HCT116 (cell line): ENCODE measurements at places on chromosomes 16 and 17. TPM values are rescaled to one million over a fixed set of nuclear protein-coding genes. Genes with fewer than 3 reads are reported as not detected.

DNAI2 gene
- total RNA-seq = not detected

GRCh38 chr17:28540231-28540630 lies 12.2 kb downstream of the UNC119 start:
- no peak overlapping the region for H3K27ac ChIP-seq
- H3K4me3 ChIP-seq = no peak overlapping the region
- no peaks in the 10 kb centered on the region for H3K36me3 ChIP-seq
- no peak for DNase-seq

GRCh38 chr17:43588664-43589435 lies 42.7 kb upstream of the ETV4 start:
- DNase-seq = no peak
- no peaks in the 10 kb centered on the region for H3K27me3 ChIP-seq
- no peaks in the 10 kb centered on the region for H3K36me3 ChIP-seq
- H3K4me1 ChIP-seq = no peaks in the 10 kb centered on the region
- no peak overlapping the region for H3K27ac ChIP-seq

GRCh38 chr17:71444078-71444477 lies 676.7 kb upstream of the SOX9 start:
- H3K36me3 ChIP-seq = no peaks in the 10 kb centered on the region
- no peak overlapping the region for H3K27ac ChIP-seq
- no peak overlapping the region for H3K4me3 ChIP-seq
- no peaks in the 10 kb centered on the region for H3K27me3 ChIP-seq
- peaks cover 27% of the 10 kb centered on the region for H3K4me1 ChIP-seq

GPR142 gene
- total RNA-seq = not detected

OSGIN1 gene
- 19.8 TPM for total RNA-seq

DNA sequence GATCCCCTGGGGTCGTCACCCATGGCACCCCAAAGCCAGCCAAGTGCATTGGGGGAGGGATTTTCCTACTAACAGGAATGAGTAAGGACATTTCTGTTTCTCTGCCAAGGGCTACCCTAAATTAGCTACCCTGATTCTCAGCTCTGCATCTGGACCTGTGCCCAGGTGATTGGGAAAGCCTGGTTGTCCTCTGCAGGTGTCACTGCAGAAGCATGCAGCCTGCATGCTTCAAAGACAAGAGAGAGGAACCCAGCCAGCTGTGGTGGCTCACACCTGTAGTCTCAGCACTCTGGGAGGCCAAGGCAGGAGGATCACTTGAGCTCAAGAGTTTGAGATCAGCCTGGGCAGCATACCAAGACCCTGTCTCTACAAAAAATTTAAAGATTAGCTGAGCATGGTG lies 19.6 kb downstream of the BEAN1 start:
- H3K27me3 ChIP-seq = peaks cover 8% of the 10 kb centered on the region; the same call in 1 of the 2 replicates
- H3K36me3 ChIP-seq = no peaks in the 10 kb centered on the region
- no peak overlapping the region for H3K27ac ChIP-seq
- H3K4me3 ChIP-seq = no peak overlapping the region
- H3K4me1 ChIP-seq = 0 out of 2 replicates have a peak, but pooled peaks cover 5% of the 10 kb centered on the region

WNT9B gene
- total RNA-seq = not detected

GRCh38 chr17:45293413-45294211 lies 23.2 kb downstream of the MAP3K14 start:
- H3K27me3 ChIP-seq = no peaks in the 10 kb centered on the region
- 0 out of 2 replicates have a peak, but pooled peaks cover 13% of the 10 kb centered on the region for H3K36me3 ChIP-seq
- peaks cover 62% of the 10 kb centered on the region for H3K4me1 ChIP-seq
- H3K27ac ChIP-seq = peak overlapping the region; percentile 36
- DNase-seq = peak; percentile 65

GRCh38 chr16:373848-374615 lies 3.7 kb upstream of the MRPL28 start:
- peaks cover 13% of the 10 kb centered on the region for H3K4me1 ChIP-seq
- no peak overlapping the region for H3K4me3 ChIP-seq
- no peak overlapping the region for H3K27ac ChIP-seq
- H3K36me3 ChIP-seq = no peaks in the 10 kb centered on the region
